Pons (tissue), 1 donor: ENCODE measurements at places on chromosomes 12 and 14.

GRCh38 chr12:115870510-115870909 is 407.0 kb downstream of the MED13L start:
- no peak for DNase-seq

- DNase-seq = no peak
These were observed 284.3 kb downstream of the FUT8 start for GRCh38 chr14:65696801-65697200.

GRCh38 chr12:124397399-124397679 is 102.4 kb downstream of the RFLNA start:
- DNase-seq = no peak

GRCh38 chr14:102819176-102819628 is 42.0 kb downstream of the TRAF3 start:
- DNase-seq = no peak

- no peak for DNase-seq
These were observed 12.6 kb upstream of the TIGAR start for GRCh38 chr12:4308334-4308950.
